CD4-positive, CD25-positive, alpha-beta regulatory T cell (primary cell): ENCODE measurements at places on chromosomes 12 and 14. TPM values are rescaled to one million over a fixed set of nuclear protein-coding genes. Genes with fewer than 3 reads are reported as not detected.

DNA sequence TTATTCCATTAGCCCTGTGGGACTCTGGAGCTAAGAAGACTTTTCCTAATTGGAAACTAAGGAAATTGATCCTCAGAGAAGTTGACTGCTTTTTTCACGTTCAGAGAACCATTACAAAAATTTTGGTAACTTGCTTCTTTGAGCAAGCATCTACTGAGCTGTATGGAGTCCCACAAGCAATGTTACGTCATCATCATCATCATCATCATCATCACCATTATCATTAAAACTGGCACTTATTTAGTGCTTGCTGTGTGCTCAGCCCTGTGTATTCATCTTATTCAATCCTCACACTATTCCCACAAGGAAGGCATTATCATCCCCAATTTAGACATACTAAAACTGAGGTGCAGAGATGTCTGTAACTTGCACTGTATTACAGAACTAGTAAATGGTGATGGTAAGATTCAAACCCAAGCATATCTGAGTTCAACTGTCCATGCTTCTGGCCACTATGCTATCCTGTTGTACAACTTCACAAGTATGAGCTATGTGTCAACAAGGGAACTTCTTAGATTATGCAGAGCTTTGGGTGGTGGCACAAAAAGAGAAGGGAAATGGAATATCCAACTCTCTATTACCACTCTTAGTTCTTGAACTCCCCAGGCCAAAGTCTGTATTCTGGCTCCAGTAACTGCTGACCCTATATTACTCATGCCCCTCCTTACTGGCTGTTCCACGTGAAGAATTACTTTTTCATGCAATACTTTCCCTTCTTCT lies 6.3 kb downstream of the KRT1 start:
- DNase-seq: no peak

KRT86 gene
- total RNA-seq: not detected

- no peak for DNase-seq
Measured at GRCh38 chr12:85507456-85507855, 227.4 kb downstream of the ALX1 start.

PMCH gene
- total RNA-seq: 1.6 TPM

- no peak for DNase-seq
Measured at GRCh38 chr12:106239951-106240335, 7.9 kb downstream of the CKAP4 start.

C1QL4 gene
- total RNA-seq: not detected

CCDC38 gene
- total RNA-seq: not detected

DNA sequence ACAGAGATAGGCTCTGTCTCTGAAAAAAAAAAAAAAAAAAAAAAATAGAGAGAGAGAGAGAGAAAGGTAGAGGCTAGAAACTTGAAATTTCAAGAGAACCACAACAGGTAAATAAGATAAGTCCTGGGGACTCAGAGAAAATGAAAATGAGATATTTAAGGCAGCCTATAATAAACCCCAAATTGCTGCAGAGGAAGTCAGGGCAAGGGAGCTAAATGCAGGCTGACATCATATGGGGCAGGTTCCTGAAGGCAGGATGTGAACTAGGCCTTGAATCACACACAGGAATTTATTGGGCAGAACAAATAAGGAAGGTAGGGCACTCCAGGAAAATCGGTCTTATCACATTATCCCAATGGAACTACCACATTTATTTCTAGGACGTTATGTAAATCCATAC lies 54.9 kb upstream of the NUDT4 start:
- DNase-seq: no peak

DNA sequence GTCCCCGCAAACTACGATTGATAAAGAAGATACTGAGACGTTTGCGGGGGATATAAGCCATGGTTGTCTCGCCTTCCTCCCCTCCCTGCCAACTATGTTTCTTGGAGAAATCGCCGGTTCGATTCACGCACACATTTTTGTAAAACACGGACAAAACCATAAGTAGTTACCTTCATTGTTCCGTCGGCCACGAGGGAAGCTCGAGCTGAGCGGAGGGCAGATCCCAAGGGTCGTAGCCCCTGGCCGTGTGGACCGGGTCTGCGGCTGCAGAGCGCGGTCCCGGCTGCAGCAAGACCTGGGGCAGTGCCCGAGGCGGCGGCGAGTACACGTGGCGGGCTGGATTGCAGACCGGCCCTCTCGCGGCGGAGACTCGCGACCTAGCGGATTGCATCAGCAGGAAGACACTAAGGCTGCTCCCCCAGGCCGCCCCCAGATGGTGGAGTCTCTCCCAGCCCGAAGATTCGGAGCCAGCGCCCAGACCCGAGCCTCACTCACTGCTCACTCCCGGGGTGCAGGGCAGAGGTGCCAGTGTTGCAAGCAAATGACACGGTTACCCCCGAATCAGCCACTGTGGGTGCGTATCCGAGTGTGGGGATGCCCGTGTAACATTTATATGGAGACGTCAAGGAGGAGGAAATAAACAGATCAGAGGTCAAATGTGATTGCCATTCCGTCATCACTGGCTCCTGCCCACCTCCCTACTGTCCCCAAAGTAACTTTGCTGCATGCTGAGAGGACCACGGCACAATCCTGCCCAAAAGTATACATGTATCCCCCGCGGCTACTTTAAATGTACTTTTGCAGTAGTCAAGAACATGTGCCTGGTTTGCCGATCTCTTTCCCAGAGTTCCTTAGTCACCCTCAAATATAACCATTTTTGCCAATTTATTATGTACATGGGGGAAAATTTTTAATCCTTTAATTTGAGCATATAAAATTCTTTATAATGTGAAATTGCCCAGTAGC lies at the start of gene BCAT1:
BCAT1 (minus strand) TSS at position 345 of the 966 bp plus-strand sequence; CDS start at position 176, 169 bp downstream.
- peak; percentile 26 for DNase-seq

FOXM1 gene
- total RNA-seq: 3.8 TPM

DNA sequence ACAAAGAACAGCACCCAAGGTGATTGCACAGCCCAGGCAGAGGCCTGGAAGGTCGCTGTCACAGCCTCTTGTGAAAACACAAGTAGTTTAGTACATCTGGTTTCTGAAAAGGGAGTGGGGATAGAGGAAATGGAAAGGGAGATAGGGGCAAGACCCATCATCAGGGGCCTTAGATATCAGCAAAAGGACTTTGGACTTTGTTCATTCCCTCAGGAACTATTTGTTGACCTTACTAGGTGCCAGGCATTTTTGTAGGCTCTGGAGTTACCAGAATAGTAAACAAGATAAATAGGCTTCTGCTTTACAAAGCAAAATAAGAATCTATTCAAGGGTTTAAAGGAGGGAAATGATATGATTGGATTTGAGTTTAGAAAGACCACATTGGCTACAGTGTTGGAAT lies 199.4 kb upstream of the CDKN3 start:
- no peak for DNase-seq

SDR9C7 gene
- total RNA-seq: not detected

DNA sequence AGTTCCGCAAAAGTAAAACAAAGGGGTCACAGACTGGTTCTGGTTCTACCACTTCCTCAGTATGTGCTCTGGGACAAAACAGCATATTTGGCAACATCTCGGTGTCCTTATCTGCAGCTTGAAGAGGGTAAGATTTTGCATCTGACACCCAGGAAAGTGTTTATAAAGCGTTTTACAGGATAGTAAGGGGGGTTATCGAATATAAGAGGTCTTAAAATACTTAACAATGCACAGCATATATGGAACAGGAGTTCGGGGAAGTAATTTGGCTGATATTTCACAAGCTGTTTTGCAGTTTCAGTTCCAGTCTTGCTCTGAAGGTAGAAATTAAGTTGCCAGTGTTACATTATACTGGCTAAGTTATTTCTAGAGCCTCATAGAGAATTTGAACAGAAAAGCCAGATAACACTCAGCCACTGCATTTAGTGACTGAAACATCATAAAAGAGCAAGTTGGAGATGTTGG lies 904 bp upstream of the MAP4K5 start:
- no peak for DNase-seq

DNA sequence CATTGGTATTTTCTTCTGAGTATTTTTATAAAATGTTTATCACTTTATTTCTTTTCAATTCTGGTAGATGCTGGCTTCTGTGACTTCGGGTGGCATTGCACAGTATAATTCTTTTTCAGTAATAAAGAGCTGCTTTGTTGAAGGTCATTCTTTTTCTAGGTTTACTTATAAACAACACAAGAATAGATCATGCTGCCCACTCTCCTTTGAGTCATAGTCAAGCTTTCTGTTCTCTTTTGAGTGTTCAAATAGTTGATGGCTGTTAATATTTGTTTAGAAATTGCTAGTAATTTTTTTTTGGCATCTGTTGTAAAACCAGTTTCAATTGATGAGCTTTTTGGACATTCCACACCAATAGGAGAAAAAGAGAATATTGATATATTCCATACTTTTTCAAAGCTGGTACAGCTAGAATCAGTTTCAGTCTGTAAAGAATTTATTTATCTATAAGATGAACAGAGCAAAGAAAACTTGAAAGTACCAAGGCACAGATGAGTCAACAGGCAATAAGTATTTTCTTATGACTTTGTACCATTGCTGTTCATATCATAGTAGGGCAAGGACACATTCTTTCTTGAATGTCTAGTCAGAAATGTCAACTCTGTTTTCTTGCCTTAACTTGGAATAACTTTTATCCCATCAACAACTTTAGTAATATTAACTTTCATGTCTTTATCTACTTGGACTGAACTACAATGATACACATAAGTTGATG lies 513.0 kb upstream of the SEL1L start:
- no peak for DNase-seq

- no peak for DNase-seq
Measured at GRCh38 chr12:2011643-2012607, 7.7 kb upstream of the DCP1B start.

DNA sequence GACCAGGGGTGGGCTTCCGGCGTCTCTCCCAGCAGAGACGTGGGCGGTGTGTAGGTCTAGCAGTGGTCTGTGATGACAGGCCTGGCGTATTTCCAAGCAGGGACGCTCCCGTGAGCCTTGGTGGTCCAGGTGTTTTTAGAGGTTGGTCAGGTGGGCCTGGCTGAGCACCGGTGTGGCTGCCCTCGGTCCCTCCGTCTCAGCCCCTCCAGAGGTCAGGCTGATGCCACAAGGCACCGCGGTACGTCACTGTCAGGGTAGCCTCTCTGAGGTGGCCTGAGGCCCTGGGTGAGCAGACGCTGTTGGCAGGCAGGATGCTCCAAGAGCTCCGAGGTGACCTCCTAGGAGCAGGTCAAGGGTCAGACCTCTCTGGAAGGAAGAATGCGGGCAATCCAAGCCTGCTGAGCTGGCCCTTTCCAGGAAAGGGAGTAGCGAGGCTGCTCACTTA lies 13.6 kb downstream of the MTA1 start:
- no peak for DNase-seq

C12orf50 gene
- 0.15 TPM for total RNA-seq

DNA sequence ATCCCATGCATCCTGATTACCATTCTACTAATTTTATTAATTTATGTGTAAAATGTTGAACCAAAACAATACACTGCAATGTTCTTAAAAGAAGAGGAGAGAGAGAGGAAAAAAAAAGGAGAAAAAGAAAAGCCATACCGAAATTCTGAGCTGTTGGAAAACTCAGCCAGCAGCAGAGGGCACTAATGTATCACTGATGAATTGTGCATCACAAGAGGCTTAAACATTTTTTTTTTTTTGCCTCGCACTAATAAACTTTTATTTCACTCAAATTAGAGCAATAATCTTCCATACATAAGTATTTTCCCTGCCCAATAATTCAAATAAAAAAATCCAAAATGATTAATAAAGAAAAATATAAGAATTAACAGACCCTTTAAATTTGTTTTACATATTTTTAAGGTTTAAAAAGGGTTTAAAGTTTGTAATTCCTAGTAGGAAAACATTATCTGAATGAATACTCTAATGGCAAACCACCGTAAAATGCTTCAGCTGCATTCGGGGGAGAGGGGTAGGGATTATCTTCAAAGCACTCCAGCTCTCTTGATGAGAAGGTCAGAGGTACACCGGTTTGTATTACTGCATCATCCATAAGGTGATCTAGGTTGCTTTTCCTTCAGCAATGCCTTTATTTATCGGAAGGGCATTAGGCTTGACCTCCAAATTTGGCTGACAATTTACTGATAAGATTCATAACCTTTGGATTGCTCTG lies 41.9 kb downstream of the ATP23 start:
- DNase-seq: peak; percentile 20

GRCh38 chr12:69476276-69477017 lies 6.3 kb downstream of the FRS2 start:
- DNase-seq: no peak

DNA sequence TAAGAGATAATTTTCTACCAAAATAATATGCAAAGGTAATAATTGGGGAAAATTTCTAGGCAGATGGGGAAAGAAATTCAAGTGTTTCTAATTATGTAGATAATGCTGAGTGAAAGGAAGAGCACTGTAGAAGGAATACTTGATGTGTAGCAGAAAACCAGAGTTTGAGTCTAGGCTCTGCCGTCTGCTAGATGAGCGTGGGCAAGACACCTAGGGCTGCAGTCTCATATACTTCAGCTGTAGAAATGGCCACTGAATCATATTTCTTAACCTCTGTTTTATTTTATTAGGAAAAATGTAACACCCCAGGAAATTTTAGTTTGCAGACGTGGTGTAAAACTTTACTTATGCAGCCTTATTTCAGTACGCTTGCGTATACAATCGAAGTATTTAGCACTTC lies 59.8 kb upstream of the SLC38A2 start:
- no peak for DNase-seq

GRCh38 chr12:74598819-74599218 lies 61.2 kb downstream of the ATXN7L3B start:
- DNase-seq: no peak
